ENCODE measurements at places on chromosomes 3 and 15.

DNA sequence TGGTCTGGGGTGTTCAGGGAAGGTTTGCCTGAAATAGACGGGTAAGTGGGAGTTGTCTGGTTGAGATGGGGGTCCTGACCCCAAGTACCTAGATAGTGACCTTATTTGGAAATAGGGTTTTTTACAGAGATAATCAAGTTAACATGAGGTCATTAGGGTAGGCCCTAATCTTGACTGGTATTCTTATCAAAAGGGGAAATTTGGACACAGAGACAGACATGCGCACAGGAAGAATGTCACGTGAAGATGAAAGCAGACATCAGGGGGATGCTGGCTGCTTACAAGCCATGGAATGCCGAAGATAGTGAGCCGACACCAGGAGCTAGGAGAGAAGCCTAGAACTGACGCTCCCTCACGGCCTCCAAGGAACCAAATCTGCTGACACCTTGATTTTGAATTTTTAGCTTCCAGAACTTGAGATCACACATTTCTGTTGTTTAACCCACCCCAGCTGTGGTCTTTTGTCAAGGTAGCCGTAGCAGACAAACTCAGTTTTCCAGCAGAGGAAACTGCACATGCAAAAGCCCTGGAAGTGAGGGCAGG is 17.1 kb downstream of the BHLHE40 start:
- DNase-seq = no peak

GRCh38 chr15:38378161-38378560 is 75.8 kb upstream of the FAM98B start:
- peak; percentile 50 for DNase-seq

GRCh38 chr3:147361454-147362420 is 44.6 kb downstream of the ZIC4 start:
- peak; percentile 16 for DNase-seq

- DNase-seq = peak; percentile 96
Observed at GRCh38 chr3:55169608-55170072, 241.8 kb upstream of the LRTM1 start.

GRCh38 chr15:60973637-60974415 is 255.3 kb downstream of the RORA start:
- DNase-seq = peak; percentile 66

GRCh38 chr15:67066041-67066958 is 898 bp downstream of the SMAD3 start:
- DNase-seq = no peak

DNA sequence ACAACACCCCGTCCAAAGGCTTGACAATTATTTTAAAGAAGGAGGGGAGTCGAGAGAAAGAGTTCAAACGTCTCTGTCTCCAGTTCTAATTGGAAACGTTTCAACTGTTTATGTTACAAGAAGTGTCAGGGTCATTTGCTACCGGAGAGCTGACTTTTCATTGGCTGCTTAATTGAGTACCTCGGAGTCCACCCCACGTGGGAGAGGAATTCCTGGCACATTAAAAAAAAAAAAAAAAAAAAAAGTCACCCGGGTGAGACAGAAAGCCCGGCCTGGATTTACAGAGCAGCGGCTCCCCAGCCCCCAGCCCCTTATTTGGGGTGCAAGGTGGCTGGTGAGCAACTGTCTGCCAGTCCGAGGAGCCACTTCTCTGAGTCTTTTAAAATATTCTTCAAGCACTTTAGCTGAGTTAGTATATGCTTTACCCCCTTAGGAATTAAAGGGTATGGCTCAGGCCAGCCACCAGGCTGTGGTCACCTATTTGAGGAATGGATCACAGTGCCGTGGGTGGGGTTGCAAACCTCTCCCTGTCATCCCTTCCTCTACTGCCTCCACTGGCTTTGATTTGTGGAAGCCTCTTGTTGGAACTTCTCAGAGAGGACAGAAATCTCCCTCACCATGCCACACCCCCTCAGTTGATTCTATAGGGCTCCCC is 3.9 kb upstream of the TLE3 start:
- peak; percentile 88 for DNase-seq

Data from brain microvascular endothelial cell (primary cell).